CD4-positive, alpha-beta T cell treated with Interferon gamma for 1 hour (primary cell): ENCODE measurements at places on chromosomes 7 and 10.

DNA sequence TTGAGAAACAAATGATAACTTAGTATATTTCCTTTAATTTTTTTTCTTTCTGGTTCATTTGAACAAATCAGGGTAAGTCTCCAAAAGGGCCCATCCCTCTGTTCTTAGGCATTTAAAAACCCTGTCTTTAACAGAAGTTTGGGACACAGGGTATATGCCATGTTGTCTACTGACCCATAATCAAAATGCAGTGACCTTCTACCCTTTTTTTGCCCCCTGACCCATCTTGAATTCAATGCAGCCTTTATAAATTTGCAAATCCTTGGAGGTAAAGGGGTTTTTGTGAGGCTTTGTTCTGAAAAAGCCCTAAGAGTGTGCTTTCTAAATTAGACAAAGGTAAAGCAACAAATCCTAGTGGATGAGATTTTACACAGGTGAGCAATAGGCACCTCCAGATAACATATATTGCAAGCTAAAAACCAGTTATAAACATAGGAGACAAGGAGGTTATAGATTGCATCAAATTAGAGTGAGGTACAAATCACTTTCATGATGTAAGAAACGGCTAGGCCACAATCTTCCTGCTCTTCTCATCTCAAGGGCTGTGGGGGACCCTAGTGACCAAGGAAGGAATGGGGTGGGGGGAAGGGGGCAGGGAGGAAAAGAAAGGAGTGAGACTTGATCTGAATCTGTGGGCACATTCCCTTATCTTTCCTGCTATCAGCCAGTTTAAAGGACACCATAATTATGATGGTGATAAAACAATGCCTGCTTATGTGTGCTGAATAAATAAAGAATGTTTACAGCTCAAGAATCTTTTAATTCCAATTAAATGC is 2.7 kb downstream of the SKIDA1 start:
- DNase-seq: no peak

GRCh38 chr10:117997673-117998072 is 49.1 kb downstream of the RAB11FIP2 start:
- no peak for DNase-seq

- no peak for DNase-seq
These were observed 72.6 kb downstream of the C1GALT1 start for GRCh38 chr7:7254908-7255307.

GRCh38 chr10:23051855-23052331 is 43.5 kb upstream of the MSRB2 start:
- no peak for DNase-seq

DNA sequence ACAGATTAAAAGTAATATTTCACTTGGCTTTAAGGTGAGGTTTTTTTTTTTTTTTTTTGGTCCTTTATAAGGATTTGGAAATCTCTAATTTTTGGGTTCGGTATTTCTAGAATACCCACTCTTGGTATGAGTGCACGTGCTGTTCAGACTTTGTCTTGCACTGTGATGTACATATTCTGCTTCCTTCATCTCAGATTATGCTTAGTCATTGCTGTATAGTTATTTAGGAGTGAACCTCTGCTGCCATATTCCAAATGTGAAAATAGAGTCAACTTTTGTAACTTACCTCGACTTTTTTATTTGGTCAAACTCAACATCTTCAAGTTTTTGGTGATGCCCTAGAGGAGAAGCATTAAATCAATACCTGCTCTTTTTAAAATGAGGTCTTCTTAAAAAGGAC is 40.1 kb upstream of the HBP1 start:
- no peak for DNase-seq

DNA sequence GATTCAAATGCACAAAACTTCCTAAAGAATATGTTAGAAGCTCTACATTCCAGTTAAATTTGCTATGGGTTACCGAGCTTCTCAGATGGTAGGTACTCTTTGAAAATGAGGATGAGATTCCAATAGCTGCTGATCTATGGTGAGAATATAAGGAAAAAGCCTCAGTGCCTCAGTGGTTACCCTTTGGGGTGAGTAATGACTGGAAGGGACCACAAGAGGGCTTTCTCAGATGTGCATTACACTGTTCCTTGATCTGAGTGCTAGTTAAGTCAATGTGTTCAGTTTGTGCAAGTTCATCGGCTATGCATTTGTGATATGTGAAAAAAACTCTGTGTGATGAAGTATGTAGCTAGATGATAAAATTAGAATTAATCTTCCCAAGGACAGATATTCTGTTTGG is 3.5 kb downstream of the NRCAM start:
- no peak for DNase-seq

DNA sequence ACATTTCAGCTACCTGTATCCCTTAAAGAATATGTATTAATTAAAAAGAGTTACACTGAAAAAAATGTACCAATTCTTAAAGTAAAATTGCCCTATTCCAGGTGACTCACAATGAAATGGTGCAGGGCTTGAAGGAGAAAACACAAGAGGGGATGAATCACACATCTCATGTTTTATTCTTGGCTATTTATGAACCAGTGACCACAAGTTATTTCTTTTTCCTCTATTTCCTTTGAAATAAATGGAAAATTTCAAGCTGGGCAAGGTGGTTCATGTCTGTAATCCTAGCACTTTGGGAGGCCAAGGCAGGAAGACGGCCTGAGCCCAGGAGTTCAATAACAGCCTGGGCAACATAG is 106.8 kb downstream of the UBE2H start:
- DNase-seq: no peak

GRCh38 chr7:115676080-115676479 is 354.5 kb downstream of the TFEC start:
- DNase-seq: no peak

- DNase-seq: no peak
These were observed 273.7 kb downstream of the SEMA3D start for GRCh38 chr7:84912993-84913635.

- DNase-seq: no peak
These were observed 1.1 kb downstream of the UFSP1 start for GRCh38 chr7:100888291-100888987.

GRCh38 chr10:80290474-80291220 is 1.2 kb upstream of the MAT1A start:
- DNase-seq: no peak

GRCh38 chr7:148461392-148462179 is 129.0 kb upstream of the C7orf33 start:
- DNase-seq: no peak

- no peak for DNase-seq
These were observed 103.9 kb downstream of the CDK6 start for GRCh38 chr7:92732316-92733036.

DNA sequence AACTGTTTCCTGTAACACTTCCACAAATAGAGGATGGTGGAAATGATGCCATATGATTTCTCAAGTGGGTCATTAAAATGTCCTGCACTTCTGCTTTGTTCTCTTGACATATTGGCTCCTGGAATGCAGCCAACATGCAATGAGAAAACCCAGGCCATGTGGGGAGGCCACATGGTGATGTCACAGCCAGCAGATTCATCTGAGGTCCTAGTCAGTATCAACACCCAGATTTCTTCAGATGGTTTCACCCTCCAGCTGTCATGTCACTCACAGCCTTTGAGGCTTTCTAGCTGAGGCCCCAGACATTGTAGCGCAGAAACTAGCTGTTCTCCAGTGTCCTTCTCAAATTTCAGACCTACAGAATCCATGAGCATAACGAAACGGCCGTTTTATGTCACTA is 102.3 kb upstream of the NUPR2 start:
- DNase-seq: no peak
